ENCODE measurements at places on chromosomes 16 and 17.
A peak's percentile ranks its signal among the peaks of the same experiment; 100 is the strongest.

DNA sequence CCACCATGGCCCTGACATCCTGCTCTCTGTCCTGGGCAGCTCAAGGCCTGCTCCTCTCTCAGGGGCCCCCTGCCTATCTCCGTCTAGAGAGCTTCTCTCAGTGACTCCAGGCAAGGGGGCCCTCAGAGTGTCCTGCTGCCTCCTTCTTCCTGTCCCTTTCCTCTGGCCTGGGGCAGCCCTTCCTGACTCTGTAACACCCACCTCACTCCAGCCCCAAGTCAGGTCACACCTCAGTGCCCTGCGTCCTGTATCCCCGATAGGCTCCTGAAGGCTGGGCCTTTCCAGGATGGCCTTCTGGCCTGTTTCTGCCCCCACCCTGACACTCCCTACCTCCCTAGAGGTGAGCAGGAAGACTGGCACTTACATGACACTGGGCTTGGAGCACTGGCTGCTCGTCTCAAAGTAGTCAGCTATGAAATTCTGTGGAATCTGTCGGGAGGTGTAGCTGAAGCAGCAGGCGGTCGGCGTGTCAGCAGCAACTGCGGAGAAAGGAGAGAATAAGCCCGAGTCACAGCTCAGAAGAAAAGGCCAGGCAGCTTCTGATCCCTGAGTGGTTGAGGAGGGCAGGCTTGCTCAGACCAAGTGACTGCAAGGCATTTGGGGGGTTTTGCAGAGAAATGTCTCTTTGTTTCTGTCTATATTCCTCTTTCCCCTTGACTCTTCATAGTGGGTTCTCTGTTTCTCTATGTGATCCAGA, 976 bp downstream of the CCL3L1 start:
- DNase-seq, result no peak

DNA sequence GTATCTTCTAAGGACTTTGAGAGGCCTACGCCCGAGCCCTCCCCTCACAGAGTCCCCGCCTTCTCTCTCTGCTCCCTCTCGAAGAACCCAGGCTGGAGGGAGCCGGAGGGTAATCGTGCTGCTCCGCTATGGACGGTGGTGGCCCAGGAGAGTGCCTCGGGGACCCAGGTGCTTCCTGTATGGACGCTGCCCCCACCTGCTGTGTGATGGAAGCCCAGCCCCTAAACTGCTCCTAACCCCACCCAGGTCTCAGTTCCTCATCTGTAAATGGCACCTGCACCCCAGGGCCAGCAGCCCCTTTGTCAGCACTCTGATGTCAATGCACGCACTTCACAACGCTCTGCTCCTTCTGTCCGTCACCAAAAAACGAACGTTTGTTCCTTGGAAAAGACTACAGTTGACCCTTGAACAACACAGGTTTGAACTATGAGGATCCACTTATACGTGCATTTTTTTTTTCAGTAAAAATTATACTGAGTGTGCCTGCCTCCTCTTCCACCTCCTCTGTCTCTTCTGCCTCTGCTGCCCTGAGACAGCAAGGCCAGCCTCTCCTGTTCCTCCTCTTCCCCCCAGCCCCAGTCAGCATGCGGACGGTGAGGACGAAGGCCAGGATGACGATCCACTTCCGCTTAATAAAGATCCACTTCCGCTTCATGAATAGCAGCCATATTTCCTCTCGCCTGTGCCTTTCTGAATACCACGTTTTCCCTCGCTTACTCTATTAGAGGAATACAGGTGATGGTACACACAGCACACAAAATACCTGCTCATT, 118.3 kb downstream of the BANP start:
- no peak for DNase-seq

- no peak for DNase-seq
These were observed 5.8 kb downstream of the IRX3 start for GRCh38 chr16:54280751-54281150.

GRCh38 chr17:30930495-30930894, 8.8 kb downstream of the ADAP2 start:
- no peak for DNase-seq

GRCh38 chr16:54649876-54650275, 280.8 kb upstream of the IRX5 start:
- DNase-seq, result no peak

DNA sequence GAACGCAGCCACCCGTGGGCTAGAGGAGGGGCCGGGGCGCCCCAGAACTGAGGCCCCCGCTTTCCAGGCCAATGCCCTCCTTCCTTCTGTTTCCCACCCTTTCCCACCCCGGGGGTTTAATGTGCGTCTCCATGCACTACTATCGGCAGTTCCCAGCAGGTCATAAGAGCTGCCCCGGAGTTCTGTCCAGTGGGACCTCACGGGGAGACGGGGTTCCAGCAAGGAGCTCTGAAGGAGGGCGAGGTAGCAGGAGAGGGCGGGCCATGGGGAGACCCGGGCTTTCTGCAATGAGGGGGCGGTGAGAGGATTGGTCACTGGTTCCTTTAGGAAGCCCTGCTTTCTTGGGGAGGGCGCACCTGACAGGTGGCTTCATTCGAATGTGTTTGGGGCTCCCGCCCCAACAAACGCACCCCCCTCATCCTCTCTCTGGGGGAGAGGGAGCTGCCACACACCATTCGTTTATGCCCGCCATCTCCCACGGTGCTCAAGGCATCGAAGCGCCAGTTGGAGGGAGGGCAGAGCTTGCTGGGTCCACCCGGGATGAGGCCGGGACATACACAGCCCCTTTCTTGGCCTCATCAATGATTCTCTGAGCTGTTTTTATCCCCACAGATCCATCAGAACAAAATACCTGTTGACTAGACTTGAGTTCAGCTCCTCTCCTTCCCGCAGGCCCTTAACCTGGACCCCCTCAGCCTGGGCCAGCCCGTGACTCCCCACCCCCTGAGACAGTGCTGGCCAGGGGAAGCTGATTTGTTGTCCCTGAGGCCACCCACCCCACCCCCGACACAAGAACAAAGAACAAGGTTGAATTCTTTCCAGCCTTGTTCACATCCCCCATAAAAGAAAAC, 44.1 kb downstream of the SLC7A5 start:
- no peak for DNase-seq

- no peak for DNase-seq
These were observed 5.1 kb downstream of the MMD start for GRCh38 chr17:55416470-55417052.

DNA sequence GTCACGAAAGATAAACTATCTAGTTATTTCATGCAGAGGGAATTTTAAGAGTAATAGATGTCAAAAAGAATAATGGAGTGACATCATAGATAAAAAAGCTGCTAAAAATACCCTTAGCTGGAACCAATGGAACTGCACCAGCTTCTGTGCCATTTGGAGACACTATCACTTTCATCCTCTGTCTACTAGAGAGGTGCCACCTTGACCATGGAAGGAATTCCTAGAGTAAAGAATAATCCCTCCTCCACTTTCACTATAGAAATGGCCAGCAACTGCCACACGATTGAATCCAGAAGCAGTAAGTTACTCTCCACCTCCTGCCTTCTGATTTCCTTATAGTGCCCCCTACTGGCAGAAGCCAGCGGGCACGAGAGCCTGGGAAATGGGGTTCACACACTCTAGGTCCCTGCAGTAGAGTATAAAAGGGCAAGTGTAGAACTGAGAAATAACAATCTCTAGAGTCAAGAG, 2.8 kb upstream of the ALDH3A2 start:
- peak; percentile 46 for DNase-seq

DNA sequence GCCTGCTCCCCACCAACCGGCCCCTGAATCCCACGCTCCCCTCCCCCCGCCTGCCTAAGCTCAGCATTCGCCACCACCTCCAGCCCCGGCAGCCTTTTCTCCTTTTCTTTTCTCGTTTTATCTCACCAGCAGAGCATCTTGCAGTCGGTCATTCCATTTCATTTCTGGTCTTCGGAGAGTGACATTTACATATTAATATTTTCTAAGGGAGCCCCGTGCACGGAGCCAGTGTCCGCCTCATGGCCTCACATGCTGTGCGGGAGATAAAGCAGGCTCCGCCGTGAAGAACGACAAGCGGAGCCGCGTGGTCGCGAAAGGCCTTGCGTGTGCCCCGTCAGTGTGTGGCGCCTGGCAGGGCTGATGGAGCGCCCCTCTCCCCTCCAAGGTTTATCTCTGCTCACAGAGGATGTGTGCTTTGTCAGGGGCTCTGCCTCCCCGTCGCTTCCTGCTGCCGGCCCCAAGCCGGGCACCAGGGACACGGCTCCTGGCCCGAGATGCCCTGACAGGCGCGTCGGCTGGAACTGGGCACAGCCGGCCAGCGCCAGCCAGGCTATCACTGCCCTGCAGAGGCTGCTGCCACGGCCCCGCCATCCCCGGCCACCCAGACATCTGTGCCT, 95.5 kb upstream of the GSE1 start:
- no peak for DNase-seq

GRCh38 chr16:839643-840408, 39.3 kb upstream of the GNG13 start:
- no peak for DNase-seq

DNA sequence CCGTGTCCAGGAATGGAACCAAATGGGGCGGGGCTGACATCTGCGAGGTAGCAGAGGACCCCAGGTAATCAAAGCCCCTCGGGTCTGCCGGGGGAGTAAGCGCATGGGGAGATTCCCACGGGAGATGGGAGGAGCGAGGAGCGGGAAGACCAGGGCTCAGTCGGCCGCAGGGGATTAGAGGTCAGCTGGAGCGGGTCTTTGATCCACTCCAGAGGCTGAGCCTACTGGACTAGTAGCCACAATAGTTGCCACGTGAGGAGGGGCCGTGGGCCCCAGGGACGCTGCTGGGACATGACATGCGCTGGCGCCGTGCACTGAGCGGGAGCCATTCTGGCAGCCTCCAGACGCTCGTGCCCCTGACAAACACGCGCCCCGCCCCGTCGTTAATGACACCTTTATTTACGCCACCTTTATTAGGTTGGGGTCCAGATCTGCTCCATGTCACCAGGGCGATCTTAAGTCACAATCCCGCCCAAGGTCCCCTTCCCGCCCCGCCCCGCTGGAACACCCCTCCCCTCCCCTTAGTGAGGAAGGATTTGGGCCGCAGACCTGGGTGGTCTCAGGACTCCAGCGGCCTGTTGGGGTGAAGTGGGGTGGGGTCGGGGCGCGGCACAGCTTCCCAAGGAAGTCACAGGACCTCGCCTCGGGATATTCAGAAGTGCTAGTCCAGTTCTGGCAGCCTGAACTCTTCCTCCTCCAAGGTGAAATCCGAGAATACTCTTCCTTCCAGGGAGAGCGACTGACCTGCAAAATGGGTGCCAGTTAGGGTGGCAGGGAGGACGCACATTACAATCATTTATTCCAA, 15.0 kb downstream of the PPY start:
- DNase-seq, result no peak

DNA sequence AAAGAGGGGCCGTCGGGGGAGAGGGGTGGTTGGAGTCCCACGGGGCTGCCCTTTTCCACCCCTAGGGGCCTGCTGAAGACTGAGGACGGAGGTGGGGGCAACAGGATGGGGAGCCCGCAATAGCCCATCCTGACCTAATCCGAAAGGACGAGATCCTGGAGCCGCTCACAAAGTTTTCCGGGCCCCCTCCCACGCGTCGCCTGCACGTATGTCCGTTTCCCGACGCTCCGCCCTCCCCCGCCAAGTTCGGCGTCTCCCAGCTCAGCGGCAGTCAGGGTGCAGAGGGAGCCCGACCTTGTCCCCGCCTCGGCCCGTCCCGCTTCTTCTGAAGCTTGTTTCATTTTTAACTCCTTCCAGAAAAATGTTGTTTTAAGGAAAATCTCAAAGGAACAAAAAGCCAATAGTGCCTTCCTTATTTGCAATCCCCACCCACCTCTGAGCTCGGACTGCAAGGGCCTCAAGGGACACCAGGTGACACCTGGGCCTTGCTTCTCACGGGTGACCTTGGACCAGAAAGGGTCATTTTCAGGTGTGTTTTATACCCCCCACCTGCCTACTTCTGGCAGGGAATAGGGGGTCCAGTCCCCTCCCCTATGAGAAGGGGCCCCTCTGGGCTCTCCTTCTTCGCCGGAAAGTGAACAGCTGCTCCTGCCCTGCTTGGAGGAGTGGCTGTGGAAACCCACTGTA, 3.4 kb upstream of the ZNF423 start:
- DNase-seq, result no peak

- no peak for DNase-seq
These were observed 165.1 kb upstream of the CDC42EP4 start for GRCh38 chr17:73476890-73477350.

DNA sequence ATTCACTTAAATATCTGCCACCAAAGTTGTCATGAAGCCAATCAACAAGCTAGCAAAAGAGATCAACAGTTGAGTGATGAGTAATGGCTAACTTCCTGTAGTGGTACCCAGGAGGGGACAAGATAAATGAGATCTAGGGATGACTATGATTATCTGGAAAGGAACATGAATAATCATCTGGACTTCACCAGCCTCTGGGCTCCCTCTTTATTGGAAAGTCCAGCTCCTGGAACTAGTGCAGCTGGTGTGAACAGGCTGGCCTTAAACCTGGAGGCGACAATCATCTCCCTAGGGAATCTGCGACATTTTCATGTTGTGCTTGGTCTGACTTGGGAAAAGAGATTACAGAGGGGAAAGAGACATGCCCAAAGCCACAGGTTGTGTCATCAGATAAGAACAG, 518.6 kb downstream of the GRIN2A start:
- DNase-seq, result no peak

DNA sequence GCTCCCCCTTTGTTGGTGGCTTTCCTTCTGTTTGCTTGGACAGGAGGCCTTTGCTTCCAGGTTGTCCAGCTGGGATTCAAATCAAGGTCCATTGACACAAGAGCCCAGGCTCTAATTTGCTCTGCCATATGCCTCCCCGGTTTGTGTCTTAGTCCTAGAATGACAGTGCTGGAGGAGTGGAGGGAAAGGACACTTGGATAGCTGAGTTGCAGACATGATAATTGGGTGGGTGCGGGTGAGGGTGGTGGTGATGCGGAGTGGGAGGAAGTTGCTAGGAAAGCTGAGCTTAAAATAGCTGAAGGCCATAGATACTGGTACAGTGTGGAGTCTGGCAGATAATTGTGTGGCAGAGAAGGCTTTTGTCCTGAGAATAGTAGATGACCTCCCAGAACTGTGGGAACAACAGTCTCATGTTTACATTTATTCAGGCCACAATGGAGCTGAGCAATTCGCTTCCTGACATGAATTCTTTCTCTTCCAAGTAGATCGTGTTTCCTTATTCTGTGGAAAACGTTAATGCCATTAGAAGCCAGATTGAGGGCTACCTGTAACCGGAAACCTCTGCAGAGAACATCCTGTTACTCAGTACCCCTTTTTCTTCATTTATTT, 23.8 kb downstream of the SEC14L1 start:
- DNase-seq, result no peak

GRCh38 chr17:44211281-44212265, 7.9 kb downstream of the UBTF start:
- DNase-seq, result no peak

GRCh38 chr17:75371339-75371738, 34.1 kb downstream of the GRB2 start:
- DNase-seq, result no peak

DNA sequence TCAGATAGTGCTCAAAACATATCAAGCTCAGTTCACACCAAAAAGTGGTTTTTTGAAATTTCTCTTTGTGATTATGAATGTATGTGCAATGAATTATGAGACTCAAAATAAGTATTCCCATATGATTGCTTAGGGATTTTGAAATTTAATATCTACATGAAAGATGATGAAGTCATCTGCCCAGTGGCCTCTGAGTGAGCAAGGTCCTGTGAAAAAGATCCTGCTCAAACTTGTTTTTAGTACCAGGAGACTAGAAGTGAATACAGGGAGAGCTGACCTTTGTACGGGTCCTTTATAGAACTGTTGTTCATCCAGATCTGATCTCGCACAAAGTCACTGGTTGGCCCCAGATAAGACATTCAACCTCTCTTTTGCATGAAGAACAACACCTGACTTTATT, 151.9 kb upstream of the MAF start:
- DNase-seq, result no peak

GRCh38 chr17:34769049-34769448, 189.7 kb downstream of the TMEM132E start:
- DNase-seq, result no peak

- DNase-seq, result peak; percentile 24
These were observed 4.0 kb downstream of the HIC1 start for GRCh38 chr17:2058586-2059546.
